Stimulated activated CD4-positive, alpha-beta T cell treated with anti-CD3 and anti-CD28 coated beads, Interleukin-15, amount 100 ng/mL, for 24 hours (primary cell): ENCODE measurements at places on chromosomes 2 and 18.

DNA sequence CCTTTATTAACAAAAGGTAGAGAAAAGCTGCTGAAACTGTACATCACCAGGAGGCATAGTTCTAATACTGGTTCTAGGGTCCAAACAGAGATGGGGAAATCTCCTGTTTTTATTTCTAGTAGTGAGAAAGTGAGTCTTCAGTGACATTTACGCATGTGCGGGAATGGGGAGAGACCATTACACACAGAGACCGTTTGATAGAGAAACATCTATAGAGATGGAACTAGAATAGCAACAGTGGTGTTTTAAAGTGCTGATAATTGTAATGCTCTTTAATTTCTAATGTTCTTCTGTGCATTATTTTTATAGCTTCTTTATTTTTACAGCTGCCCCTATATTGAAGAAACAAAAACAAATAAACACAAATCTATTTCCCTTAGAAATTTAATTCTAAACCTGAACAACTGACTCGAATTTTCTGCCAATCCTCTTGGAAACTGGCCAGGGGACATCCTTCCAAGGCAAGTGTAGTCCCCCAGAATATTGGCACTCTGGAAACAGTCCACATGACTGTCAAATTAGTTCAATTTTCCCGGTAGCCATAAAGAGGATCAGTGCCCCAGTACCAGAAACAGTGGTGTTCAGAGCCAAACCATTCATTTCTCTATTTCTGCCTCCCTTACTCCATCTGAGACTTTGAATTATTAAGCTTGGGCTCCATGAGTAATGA lies 260.9 kb downstream of the ICOS start:
- no peak for DNase-seq

- no peak for DNase-seq
These were observed 223.2 kb downstream of the LRATD1 start for GRCh38 chr2:14855751-14856150.

GRCh38 chr18:27921392-27921791 lies 255.5 kb downstream of the CDH2 start:
- no peak for DNase-seq

DNA sequence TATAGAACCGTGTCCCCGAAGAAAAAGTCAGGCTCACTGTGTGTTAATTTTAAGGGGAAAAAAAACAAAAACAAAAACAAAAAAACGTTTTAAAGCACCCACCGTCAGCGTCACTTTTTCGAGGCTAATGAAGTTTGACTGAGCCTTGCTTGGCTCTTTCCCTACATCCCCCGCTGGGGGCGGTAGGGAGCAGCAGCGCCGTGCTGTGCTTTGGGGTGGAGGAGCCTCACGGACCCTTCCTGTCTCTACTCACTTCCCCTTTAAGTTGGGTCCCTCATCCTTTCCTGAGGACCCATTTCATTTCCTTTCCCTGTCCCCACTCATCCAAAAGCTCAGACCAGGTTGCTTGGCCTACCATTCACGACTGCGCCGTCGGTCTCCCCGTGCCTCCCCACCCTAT lies 82.8 kb upstream of the RPL31 start:
- DNase-seq, result peak; percentile 34

DNA sequence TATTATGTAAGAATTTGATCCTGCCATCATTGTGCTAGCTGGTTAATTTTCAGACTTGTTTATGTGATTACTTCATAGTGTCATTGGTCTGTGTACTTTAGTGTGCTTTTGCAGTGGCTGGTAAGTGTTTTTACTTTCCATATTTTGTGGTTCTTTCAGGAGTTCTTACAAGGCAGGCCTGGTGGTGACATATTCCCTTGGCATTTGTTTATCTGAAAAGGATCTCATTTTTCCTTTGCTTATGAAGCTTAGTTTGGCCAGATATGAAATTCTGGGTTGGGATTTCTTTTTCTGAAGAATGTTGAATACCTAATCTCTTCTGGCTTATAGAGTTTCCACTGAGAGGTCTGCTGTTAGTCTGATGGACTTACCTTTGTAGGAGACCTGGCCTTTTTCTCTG lies 72.8 kb upstream of the MC4R start:
- DNase-seq, result no peak

- no peak for DNase-seq
These were observed 23.8 kb downstream of the EN1 start for GRCh38 chr2:118823633-118824032.

- DNase-seq, result no peak
These were observed 38.7 kb upstream of the MEX3C start for GRCh38 chr18:51236225-51236624.
